Suppressor macrophage (primary cell): ENCODE measurements at places on chromosomes 4 and X.

DNA sequence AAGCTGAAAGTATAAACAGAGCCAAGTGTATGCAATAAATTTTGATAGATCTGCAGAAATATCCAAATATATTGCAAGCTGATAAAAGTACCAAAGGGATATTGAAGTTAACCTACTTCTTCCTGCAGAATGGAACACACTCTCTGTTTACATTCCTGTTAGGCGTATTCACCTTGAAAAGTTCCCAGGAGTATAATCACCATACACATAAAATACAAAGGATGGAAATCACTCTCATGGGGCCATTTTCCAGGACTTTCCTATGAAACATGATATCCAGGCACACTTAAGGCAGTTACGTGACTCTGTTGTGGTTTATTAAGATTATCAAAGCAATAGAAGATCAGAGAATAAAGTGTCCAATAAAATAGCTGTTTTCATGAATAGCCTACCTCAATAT is 1142.3 kb downstream of the NLGN4X start:
- no peak for DNase-seq

- no peak for DNase-seq
Measured at GRCh38 chr4:55801498-55801897, 18.1 kb upstream of the EXOC1L start.

DNA sequence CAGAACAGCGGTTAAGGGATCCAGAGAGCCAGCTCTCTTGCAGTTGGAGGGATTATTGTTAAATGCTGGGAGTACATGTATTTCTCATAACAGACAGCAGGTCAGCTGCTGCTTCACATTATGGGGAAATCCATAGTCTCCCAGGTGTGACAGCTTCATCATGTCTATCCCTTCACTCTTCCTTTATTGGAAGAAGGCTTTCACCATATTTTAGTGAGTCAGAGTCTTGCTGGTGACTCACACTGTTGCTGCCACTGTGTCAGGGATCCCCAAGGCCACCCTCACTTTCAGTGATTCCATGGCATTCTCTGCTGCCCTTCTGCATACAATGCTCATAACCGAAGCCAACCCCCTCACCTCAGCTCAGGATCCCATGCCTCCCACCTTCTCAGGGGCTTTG is 32.9 kb upstream of the PAGE5 start:
- no peak for DNase-seq

- no peak for DNase-seq
Measured at GRCh38 chr4:21901281-21901680, 47.3 kb downstream of the KCNIP4 start.

DNA sequence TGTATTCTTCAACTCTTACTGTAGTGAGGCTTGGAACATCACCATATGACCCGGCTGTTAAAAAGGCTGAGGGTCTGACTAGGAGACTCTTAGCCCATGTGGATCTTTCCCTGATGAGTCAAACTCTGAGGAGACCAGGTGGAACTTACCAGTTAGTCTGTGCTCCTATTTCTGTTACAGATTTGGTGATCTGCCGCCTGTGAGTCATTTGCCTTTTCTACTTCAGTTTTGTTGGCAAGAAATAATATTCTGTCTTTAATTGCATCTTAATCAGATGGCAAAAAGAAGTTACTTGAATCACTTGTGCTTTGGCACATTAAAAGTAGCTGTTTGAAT is 48.4 kb downstream of the MTM1 start:
- DNase-seq = no peak

DNA sequence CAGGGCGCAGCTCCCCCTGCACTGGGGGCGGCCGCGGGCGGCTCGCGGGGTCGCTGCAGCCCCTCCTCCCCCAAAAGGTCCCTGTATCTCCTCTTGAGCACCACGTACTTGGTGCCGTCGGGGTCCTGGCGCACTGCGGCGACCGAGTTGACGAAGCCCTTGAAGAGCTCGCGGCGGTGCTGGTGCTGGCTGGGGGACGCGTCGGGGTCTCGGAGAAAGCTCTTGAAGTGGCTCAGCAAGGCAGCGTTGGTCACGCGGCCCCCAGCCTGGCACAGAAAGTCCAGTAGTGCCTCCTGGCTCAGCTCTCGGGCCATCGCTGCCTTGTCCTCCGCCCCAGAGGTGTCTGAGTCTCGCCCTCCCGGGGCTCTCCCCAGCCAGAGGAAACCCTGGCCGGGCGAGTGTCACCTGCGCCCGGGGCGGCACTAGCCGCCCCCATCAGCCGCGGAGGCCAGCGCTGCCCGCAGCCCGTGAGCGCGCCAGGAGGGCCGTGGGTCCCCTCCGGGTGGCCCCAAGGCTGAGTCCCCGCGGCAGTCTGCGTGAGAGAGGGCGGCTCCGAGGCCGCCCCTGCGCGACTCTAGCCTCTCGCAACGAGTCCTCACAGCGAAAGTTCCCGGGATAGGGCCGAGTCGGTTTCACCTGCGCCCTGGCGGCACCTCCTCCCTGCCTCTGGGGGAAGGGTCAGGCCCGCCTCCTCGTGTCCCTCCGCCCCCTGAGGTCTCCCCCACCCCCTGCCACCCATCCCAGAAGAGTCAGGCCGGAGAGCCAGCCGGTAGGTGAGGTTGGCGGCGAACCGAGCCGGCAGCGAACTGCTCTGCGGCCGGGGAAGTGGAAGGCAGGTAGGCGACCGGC is at the start of gene SOWAHB:
SOWAHB (minus strand) TSS at position 609 of the 849 bp plus-strand sequence; CDS start at position 314, 295 bp downstream.
- no peak for DNase-seq

DNA sequence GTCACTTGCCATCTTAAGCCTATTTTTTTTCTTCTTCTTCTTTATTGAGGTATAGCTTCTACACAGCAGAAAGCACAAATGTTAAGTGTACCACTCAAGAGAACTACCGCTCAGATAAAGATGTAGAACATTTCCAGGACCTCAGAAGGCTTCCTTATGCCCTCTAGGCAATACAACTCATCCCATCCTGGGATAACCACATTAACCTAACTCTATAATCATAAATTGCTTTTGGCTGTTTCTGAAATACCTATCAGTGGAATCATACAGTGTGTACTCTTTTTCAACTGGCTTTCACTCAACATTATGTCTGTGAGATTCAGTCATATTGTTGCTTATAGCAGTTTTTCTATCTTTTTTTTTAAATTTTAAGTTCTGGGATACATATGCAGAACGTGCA is 51.7 kb downstream of the ARFIP1 start:
- no peak for DNase-seq

- DNase-seq = no peak
Measured at GRCh38 chr4:2045518-2045951, 13.6 kb upstream of the NAT8L start.

DNA sequence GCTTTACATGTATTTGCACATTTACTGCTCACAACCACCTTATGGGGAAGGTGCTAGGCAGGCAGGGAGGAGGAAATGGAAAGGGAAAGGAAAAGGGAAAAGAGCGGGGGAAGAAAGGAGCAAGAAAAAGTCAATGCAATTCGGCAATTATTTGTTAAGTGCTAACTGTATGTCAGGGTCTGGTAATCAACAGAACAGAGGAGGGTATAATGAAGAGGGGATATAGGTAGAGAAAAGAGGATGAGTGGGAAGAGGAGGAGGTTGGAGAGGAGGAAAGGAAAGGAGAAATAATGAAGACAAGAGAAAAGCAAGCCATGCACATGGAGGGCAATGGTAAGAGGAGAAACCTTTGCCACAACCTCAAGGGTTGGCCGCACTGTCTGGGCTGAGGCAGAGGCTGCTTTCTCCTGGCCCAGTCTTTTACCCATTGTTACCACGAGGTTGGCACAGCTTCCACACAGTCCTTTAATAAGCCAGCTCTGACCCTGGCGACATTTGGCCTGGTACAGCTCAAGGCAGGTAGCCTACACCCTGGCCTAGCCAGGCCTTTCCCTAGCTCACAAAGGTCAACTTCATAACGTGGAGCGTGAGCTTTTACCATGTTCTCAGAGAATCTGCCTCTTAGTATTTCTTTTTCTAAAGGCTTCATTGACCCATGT is 836 bp downstream of the BTK start:
- no peak for DNase-seq

- no peak for DNase-seq
Measured at GRCh38 chrX:107567370-107567769, 60.9 kb upstream of the PRPS1 start.

DNA sequence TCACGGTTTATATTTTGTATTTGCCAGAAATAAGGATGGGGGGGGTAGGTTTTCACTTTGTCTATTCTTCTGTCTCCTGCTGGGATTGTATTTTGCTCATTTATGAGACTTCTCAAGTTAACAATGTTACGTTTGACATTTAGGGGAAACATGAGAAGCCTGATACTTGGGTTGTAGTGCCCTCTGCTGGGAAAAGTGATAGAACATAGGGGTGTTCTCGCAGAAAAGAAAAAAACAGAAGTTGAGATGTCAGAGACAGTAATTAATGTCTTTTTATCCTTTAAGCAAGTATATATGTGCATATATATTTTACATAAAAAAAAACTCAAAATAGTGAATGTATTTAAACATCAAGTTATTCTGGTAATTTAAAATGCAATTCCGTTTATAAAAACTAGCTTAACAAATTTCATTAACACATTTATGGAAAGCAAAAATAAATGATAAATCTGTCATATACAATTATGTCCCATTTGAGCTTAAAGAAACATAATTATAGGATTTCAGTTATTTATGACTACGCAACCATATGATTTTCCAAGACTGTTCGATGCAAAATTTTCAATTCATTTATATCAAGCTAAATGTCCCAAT is 46.0 kb upstream of the TMPRSS11F start:
- peak; percentile 84 for DNase-seq

DNA sequence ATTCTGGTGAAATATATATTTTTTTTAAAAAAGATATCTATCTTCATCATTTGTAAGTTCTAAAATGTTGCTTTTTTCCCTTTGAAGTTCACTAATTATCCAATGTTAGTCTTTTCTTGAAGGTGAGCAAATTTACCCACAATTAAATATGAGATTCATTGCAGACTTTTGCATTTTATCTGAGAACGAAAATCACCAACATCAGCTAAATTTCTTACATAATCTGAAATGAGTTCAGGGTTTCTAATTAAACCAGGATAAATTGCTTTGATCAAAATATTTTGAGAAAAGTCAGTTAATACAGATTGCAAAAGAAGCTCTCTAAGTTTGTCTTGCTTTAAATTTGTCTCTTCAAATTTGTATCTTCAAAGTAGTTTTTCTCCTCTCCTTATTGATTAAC is 486.4 kb upstream of the FSTL5 start:
- DNase-seq = no peak

DNA sequence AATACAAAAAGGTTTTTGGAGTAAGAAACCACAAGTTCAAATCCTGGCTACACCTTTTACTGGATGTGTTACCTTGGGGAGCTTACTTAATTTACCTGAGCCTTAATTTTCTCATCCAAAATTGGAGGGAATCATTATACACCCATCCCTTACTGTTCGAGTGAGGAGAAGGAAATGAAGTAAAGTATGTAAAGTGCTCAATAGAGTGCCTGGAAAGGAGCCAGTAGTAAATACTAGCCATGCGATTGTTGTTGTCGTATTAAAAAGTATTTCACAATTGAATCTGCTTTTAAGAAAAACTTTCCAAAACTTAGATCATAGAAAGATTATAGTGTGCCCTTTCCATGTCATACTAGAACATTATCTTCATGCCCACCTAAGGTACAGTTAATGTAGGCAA is 124.5 kb downstream of the ATXN3L start:
- DNase-seq = no peak

DNA sequence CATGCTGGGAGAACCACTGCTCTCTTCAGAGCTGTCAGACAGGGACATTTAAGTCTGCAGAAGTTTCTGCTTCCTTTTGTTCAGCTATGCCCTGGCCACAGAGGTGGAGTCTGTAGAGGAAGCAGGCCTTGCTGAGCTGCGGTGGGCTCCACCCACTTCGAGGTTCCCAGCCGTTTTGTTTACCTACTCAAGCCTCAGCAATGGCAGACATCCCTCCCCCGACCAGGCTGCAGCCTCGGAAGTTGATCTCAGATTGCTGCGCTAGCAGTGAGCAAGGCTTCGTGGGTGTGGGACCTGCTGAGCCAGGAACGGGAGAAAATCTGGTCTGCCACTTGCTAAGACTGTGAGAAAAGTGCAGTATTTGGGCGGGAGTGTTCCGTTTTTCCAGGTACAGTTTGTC is 118.9 kb downstream of the SLC10A6 start:
- DNase-seq = no peak

- no peak for DNase-seq
Measured at GRCh38 chr4:124276461-124276860, 436.1 kb downstream of the ANKRD50 start.

DNA sequence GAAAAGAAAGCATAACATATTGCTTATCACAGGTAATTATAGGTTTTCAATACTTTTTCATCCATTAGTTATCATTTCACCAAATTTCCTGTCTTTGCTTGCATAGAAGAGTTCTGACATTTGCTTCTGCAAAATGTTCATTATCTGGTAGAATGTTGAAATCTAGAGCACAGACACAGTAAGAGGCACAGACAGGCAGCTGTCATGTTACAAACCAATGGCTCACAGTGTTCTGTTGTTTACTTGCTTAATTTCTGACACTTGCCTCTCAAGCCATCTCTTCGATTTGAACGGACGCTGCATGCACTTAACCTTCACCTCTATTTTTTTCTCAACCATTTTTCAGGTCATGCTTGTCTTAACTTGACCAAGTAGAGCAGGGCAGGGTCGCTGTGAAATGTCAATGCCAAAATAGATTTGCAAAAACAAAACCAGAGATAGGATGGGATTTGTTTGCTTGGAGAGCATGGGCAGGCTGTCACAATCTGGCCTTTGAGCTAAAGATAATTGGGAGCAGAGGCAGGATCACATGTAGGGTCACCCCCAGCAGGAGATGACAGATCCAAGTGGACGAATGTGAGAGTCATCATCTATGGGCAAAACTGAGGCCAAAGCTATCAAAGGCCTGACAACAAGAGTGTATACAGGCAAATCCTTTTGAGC is 292.3 kb downstream of the SMARCA1 start:
- DNase-seq = no peak

GRCh38 chrX:150100261-150100660 is 162.0 kb upstream of the EOLA2 start:
- no peak for DNase-seq

GRCh38 chr4:6660430-6660829 is 19.9 kb downstream of the MRFAP1 start:
- DNase-seq = no peak

DNA sequence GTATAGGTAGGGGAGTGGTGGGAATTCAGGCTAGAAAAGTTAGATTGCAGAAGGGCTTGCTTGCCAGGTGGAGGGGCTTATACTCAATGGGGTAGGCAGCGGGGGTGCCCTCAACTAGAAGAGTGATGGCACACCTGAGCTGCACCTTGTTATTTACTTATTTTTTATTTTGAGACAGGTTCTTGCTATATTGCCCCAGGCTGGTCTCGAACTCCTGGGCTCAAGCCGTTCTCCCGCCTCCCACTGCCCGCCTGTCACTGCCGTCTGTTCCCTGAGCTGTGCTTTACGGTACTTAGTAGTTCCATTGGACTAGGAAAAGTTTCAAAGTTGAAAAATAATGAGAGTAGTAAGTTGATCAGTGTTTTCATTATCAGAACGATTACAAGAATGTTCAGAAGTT is 2.0 kb downstream of the ZFX start:
- no peak for DNase-seq

GRCh38 chr4:113020966-113021365 is 28.5 kb upstream of the ANK2 start:
- DNase-seq = no peak

DNA sequence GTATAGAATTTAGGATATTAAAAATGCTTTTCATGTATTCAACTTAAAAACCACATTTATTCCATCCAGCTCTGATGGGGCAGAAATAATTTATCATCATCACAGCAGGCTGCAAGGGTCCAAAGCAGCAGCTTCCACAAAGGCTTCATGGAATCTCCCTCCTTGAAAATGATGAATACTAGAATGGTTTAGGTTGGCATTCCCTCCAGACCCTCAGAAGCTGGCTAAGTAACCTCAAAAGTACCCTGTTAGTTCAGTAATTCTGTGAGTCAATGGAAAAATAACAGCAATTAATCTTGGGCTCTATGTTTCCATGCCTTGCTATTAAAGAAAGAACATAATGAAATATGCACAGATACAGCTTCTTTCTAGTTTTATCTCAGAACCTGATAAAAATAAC is 594.9 kb upstream of the DIPK2B start:
- no peak for DNase-seq
